ENCODE measurements at places on chromosomes 4 and X.

DNA sequence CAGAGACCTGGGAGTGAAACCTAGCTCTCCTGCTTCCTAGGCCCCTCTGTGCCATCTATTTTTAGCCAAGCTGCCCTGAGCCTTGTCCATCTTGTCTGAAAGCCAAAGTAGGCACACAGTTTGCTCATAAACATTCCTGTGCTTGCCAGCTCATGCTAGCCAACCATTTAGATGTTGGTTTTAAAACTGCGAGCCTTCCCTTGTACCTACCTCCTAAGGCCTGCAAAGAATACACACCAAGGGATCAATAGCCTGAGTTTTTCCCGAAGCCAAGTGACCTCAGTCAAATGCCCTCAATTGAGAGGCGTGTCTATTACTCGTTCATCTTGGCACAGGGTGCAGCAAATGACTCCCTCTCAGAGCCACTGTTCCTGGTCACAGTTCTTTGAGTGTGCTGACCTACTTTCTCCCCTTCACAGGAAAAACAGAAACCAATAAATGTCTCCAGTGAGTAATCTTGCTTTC lies 48.5 kb downstream of the ZCCHC12 start:
- no peak for DNase-seq

DNA sequence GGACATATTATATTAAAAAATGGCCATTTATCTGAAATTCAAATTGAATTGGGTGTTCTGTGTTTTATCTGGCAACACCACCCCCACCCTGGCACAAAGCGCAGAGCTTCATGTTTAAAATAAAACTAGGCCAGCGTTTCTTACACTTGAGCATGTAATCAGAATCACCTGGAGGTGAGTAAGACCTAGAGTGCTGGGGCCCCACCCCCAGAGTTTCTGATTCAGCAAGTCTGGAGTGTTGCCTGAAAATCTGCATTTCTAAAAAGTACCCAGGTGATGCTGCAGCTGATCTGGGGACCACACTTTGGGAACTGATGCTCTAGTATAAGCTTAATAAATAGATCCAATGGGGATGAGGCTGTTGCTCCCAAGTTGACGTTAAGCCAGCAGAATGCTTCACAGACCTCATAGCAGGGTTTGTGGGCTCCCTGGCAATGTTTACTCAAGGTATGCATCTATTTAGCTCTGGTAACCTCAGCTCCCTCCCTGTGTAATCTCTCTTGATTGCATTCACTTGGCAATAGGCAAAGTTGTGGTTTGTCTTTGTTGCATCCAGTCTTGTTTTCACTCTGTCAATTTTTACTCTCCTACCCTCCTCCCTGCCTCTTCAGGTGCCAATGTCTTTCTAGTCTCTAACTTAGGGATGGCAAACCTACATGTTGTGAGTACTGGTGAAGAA lies 99.8 kb upstream of the TEX13D start:
- DNase-seq, result no peak

GRCh38 chr4:185280608-185281007 lies 71.2 kb downstream of the SNX25 start:
- no peak for DNase-seq

- DNase-seq, result no peak
Measured at GRCh38 chrX:35374116-35374515, 424.0 kb upstream of the MAGEB16 start.

DNA sequence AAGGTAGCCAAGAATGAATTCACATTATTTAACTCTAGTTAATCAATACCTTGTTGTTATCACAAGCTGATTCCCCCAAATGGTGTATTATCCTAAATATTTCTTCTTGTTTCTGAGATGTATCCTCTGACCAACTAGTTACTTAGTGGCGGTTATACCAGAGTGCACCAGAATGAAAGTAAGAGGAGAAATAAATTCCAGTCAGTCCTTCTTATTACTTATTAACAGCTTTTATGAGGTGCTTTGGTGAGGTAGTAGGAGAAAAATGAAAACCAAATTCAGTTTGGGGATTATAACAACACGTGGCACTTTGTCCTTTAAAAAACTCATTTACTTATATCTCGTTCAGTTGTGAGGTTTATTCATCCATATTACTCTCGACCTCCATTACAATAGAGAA lies 101.9 kb downstream of the AMMECR1 start:
- no peak for DNase-seq

- DNase-seq, result no peak
Measured at GRCh38 chr4:184641022-184641421, 8.2 kb downstream of the CASP3 start.

DNA sequence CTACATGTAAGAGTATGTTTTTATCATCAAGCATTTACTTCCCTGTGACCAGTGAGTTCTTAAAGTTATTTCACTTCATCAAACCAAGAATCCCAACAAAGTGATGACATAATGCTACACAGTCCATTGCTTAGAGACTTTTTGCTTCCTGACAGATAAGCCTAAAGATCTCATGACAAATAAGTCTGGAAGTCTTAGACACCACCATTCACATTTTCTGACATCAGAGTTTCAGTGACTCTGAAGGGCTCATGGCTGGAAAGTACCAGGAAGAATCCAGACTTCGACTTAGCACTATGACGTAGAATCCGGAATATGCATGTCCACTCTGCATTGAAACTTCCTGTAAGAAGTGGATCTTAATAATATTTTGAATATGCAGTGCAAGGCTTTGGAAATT lies 53.7 kb downstream of the CLDN22 start:
- no peak for DNase-seq

- no peak for DNase-seq
Measured at GRCh38 chr4:51855751-51856150, 12.8 kb downstream of the DCUN1D4 start.

GRCh38 chr4:5990446-5991160 lies 27.6 kb downstream of the C4orf50 start:
- no peak for DNase-seq

DNA sequence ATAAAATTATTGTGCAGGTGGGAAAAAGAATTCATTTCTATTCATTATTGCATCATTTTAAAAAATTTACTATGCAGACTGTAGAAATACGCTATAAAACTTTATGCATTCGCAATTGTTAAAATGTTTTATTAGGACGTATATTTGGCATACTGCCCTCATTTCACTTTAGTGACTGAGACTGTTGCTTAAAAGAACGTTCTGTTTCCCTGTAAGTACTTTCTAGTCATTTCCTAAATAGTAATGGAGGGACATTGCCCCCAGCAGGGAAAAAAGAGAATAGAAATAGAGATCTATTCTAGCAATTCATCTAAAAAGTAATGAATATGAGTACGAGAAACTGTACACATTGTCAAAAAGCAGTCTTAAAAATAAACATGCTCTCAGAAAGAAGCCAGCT lies 1295.8 kb upstream of the TENM3 start:
- no peak for DNase-seq

DNA sequence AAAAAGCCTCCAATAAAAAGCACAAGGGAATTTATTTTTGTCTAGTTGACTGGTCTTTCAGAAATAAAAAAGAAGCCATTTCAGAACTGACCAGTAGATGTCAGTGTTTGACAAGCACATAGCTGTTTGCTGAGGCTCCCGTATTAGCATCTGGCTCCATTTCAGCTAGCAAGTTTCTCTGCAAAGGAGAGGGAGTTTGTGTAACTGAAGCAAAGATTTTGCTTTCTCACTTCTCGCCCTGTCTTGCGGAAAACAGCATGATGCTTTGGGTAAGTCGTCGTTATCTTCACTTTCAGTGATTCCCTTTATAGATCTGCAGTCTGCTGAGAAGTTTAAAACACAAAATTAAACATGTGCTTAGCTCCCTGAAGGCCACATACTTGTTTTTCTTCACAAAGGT lies 85.5 kb downstream of the CT47B1 start:
- DNase-seq, result peak; percentile 2

GRCh38 chr4:148674876-148675275 lies 232.7 kb upstream of the NR3C2 start:
- no peak for DNase-seq

DNA sequence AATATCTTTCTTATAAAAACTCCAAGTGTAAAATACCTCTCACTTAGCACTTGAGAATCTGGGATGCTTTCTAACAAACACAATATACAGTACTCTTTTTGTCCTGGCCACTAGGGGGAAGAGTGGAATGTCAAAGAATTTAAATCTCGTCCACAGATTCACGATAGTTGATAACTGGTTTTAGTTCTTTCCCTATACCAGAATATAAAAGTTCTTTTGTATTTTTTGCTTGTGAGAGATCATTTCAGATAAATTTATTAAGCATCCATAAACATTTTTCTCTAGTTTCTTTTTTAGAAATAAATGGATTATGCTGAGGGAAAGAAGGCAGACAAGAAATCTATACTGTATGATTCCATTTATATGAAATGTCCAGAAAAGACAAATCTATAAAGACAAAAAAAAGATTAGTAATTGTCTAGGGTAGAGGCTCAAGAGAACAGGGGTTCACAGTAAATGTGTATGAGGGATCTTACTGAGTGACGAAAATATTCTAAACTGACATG lies 50.4 kb downstream of the MGARP start:
- no peak for DNase-seq

DNA sequence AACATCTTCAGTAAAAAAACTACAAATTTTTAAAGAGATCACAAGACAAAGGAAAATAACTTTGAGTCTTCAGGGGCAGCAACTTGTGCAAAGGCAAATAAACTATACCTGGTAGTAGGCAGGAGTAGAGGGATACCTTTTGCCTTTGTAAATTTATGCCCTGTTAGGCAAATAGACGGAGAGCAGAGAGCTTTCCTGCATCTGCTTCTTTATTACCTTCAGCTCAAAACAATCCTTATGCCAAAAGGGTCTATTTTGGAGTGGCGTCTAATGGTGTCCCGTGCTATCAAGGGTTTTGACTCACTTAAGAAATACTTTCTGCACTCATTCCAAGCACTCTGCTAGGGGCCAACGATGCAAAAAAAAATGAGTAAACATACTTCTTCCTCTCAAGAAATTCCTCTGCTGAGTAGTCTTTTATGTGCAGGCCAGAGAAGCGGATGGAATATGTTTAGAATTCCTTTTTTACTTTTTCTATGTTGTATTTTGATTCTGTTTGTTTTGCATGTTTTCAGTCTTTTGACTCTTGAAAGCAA lies 131.9 kb downstream of the ANXA5 start:
- DNase-seq, result no peak

GRCh38 chrX:10217198-10217597 lies 60.4 kb downstream of the CLCN4 start:
- no peak for DNase-seq

DNA sequence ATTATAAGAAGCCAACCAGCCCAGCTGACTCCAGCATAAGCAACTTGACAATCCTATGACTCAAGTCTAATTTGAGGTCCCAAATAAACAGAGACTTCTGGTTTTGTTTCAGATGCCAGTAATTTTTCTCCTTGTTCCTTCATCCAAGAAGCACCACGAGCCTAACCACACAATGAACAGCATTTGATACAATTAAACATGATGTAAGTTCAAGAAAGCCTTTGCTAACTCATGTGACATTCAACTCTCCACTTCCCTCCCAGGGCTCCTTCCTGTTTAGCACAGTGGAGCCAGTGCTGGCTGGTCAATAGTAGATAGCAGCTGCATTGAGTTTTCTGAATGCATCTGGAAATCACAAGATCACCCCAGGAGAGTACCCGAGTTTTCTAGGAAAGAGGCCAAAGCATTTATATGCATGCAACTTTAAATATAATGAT lies 206.3 kb downstream of the ARHGAP24 start:
- no peak for DNase-seq

DNA sequence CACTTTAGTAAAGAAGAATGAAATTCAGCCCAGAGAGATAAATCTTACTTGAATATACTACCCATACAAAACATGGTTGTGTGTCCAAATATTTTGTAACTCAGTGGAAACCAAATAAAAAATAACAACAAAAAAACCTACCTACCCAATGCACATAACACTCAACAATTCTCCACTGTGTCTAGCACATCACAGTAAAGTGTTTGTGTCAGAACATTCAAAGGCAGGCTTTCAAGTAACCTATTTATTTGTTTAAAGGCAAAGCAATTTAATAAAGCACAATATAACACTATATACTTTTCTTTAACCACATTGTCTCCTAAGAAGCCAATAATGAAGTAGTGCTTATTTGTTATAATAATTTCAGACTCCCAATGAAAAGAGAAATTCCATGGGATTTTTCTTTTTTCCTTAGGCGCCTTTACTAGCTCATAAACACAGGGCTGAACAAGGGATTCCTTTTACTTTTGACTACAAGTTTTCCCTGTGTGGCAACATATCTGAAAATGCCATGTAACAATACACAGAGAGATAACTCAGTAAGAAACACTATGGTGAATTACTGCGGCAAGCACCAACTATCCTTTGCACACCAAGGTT lies 13.7 kb downstream of the RASGEF1B start:
- no peak for DNase-seq

DNA sequence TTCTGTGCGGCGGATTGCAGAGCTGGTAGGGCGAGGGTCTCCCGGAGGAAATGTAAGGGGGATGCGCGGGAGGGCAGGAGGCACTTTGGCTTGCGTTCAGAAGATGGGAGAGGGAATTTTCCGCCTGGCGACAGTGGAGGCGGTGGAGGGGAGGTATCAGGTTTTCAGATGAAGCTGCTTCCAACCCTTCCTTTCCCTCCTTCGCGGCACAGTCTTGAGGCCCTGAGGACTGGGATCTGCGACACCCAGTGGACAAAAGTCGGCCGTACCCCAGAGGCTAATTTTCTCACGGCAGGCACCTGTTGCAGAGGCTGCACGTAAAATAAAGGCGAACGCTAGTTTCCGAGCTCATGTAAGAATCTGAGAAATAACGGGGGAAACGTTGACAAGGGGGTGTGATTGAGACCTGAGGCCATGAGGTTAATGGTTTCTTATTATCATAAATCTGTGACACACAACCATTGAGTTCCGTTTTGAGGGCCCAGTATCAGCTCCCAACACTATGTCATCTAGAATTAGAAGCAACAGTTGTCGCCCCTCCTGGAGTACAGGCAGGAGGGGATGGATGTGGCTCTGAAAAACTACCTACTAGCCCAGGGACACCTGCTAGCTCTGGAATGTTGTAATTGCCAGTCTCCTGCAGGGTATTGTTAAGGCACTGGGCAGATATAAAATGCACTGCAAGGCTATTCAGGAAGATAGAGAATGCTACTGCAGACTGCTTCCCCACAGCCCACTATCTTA lies 1.1 kb downstream of the ZCCHC18 start:
- peak; percentile 24 for DNase-seq

DNA sequence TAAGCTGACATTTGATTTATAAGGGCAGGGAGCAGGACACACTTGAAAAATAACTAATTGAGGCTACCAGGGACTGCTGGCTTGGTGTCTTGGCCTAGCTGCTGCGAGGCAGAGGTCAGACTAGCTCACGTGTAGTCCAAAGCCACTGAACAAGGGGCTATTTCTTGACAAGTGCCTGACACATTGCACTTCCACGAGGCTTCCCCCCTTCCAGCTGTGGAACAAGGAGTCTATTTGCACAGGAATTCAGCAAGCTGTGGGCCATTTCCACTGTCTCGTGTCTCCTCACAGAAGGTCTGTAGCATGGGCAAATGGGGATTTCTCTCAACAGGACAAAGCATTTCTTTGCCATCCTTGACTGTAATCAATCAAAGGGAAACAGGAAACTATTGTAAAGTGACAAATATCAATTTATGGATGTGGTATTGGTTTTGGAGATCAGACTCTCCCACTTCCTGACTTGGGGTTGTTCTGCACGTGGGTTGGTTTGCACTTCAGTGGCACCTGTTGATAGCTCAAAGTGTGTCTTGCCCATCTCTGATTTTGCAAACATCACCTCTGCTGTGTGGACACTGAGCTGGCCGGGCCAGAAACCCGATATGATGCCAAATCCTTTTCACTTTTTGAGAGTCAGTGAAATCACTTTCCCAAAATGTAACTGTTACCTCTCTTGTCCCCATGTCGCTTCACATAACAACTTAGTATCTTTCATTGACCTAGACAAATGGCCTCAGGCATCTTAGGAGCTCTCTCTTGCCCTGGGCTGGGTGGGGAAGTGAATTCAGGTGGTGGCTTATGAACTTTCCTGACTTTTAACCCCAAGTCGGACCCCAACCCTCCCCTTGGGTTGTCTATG lies 107.4 kb upstream of the MAMLD1 start:
- DNase-seq, result no peak
